ENCODE measurements at places on chromosomes 7 and 10.

DNA sequence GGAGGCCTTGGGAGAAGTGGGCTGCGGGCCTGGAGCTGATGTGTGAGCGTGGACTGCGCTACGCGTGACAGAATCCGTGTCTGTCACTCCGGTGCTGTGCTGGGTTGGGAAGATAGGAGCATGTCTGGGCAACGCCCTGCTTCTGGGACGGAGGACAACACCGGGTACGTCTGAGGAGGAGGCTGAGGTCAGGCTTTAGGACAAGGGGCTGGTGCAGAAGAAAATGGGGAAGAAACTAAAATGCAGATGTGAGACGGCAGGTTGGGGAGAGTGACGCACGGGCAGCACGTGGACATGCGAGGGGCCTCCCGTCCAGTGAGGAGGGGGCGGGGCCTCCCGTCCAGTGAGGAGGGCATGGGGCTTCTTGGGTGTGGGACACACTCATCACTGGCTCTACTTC, 207.4 kb downstream of the DNAJB6 start:
- no peak for DNase-seq

- DNase-seq, result no peak
Measured at GRCh38 chr10:74049955-74050354, 52.0 kb downstream of the VCL start.

GRCh38 chr10:108141064-108141463, 976.6 kb upstream of the SORCS1 start:
- no peak for DNase-seq

GRCh38 chr7:113144817-113145216, 26.5 kb upstream of the SMIM30 start:
- DNase-seq, result no peak

- no peak for DNase-seq
Measured at GRCh38 chr7:41917-42565, 150.3 kb upstream of the FAM20C start.

GRCh38 chr7:150406567-150407421, 27.7 kb downstream of the ZNF775 start:
- DNase-seq, result peak; percentile 67

DNA sequence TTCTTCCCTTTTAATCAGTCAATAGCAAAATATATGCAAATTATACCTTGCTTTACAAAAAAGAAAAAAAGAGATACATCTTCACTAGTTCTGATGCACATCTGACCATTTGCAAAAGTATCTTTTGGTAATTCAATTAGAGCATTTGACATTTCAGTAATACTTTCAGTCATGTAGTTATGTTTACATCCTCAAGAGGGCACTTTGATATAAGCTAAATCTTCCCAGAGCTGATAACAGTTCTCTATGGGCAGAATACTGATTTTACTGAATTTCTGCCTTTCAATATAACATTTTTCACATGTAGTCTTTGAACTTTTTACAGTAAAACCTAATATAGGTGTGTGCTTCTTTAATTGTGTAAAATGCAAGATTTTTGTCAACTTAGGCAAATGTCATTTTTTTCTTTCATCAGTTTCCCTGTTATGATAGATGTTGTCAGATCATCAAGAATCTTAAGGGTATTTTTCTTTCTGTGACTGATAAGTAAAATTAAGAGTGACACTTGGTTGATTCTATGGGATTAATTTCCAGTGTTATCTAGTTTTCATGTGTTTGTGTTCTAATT, 703.5 kb upstream of the SEMA3D start:
- peak; percentile 39 for DNase-seq

DNA sequence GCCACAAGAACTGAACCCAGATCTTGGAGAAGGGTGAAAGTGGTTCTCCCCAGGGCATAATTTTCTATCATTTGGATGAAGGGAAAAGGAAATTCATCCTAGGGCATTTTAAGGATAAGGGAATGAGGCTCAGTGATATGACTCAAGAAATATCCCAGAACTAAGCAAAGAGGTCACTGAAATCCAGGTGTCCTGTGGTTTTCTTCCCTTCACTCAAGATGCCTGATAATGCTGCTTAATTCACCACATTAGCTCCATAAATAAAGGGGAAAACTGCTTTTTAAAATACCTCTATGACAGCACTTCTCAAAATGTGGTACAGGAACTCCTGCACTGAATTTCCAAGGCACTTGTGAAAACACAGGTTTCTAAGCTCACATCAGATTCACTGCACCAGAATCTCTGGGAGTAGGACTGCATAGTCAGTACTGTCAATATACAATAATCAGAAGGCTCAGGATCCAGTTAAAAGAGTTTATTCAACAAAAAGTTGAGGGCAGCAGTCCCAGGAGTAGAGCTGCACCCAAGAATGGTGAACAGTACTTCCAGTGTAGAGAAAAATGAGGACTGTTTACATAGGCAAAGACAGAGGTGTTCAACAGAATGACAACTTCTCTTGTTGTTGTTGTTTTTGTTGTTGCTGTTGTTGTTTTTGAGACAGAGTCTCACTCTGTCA, 2.9 kb downstream of the IFIT3 start:
- DNase-seq, result no peak

DNA sequence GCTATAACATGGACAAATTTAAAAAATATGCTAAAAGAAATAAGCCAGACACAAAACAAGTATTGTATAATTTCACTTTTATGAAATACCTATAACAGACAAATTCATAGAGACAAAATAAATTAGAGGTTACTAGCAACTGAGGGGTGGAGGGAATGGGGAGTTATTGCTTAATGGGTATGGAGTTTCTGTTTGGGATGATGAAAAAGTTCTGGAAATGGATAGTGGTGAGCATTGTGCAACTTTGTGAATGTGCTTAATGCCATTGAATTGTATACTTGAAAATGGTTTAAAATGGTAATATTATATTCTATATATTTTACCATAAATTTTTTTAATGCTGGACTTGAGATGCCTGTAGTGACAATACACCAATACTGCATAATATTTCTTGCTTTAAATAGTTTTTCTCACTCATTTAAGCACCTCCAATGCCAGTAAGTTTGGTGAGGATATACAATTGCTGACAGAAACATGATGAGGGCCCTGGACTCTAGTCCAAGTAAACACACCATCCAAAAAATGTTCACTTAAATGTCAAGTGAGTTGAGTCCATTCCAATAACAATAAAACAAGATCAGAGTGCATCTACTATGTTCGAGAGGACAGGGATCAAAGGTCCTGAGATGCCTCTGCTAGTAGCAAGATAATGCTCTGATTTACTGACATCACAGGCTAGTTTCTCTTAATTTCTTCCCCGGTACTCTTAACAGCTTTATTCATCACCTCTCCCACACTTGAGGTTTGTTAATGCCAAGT, 71.9 kb downstream of the NT5C2 start:
- DNase-seq, result no peak

GRCh38 chr10:14507176-14507575, 176.5 kb upstream of the FRMD4A start:
- peak; percentile 22 for DNase-seq

- peak; percentile 59 for DNase-seq
Measured at GRCh38 chr7:12431886-12432556, 28.4 kb upstream of the VWDE start.

- DNase-seq, result no peak
Measured at GRCh38 chr7:56125831-56126230, 9.6 kb upstream of the NUPR2 start.

DNA sequence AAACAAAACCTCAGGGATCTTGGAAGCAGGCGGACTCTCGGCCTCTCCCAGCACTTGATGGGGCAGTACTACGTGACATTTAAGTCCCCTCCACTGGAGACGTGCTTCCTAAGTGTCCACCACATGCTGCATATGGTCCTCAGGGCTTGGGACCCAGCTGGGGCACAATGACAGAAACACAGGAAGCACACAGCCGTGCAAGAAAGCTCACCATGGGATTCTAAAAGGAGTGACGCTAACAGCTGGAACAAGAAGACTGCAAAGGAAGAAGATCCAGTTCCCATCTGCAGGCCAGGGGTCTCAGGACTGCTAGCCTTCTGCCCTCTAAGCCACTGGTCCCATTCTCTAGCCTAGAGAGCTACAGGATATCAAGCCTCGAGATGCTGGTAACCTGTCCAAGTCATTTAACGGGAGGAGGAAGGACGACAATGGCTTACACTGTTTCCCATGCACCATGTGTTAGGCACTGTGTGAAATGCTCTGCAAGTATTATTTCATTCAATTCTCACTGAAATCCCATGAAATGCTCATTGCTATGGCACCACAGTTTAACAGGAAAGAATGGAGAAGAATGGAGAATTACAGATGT, 61.1 kb downstream of the KCNMA1 start:
- no peak for DNase-seq

- DNase-seq, result peak; percentile 70
Measured at GRCh38 chr7:11376529-11376928, 402.9 kb downstream of the PHF14 start.

- no peak for DNase-seq
Measured at GRCh38 chr10:45058992-45059561, 58.4 kb downstream of the ZNF22 start.

DNA sequence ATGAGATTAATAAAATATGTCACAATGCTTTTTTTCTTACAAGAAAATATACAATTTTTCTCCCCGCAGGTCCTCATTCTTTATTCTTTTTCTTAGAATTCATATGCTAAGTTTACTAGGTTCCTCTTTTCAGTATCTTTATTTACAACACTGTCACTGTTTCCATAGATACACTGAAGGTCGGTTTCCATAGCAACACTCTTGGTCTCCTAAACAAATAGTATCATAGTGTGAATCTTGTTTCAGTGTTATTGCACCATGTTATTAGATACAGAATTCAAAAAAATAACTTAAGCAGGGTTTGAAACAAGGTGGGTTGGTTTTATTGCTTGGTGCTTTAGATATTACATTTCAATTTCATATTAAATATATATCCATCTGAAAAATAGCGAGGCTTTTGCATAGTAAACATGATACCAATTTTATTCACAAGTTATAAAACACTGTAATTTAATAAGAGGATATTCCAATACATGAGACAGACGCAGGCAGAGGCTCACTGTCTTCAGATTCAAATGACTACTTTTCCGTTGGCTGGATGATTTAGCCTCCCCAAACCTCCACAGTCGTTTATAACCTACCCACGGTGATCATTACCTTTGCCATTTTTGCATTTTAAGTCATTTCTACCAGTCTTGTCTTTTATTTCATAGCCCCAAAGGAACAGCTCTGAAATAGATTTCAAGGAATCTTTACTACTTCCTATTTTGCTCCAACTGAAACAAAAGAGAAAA, 88.9 kb upstream of the KLF6 start:
- peak; percentile 82 for DNase-seq

GRCh38 chr7:1846331-1847065, 176.4 kb downstream of the ELFN1 start:
- DNase-seq, result no peak

DNA sequence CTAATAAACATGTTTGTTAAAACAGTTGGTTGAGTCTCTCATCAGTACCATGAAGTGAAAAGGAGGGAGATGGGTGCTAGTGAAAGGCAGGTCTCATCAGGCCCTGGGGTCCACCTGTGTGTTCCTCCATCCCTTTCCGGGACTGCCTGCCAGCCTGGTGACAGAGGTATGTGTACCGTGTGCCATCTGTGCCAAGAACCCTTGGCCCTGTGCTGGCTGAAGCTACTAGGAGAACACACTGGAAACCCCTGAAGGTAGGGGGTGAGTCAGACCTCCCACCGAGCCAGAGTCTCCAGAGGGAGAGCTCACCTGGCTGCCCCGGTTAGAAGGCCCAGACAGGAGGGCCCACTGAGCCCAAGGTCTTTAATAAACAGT, 2.3 kb downstream of the DDIT4 start:
- peak; percentile 81 for DNase-seq

DNA sequence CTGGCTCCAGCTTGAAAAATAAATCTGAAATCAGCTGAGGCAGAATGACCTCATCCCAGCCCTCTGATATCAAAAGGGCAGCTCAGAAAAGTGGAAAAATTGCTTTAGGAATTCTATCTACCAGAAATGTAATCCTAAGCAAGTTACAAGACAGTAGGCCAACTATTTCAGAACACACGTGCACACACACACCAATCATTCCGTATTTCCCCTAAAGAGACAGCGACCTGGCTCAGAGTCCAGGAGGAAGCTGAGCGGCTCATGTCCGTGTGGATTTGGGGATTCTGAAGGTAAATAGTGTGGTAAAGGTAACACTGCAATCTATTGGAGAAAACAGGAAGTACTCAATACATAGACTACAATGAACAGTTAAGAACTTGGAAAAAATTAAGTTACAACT, 288.2 kb downstream of the CALN1 start:
- no peak for DNase-seq

- DNase-seq, result no peak
Measured at GRCh38 chr7:135840591-135840990, 92.0 kb upstream of the FAM180A start.

- no peak for DNase-seq
Measured at GRCh38 chr10:44316922-44317215, 68.0 kb downstream of the CXCL12 start.

DNA sequence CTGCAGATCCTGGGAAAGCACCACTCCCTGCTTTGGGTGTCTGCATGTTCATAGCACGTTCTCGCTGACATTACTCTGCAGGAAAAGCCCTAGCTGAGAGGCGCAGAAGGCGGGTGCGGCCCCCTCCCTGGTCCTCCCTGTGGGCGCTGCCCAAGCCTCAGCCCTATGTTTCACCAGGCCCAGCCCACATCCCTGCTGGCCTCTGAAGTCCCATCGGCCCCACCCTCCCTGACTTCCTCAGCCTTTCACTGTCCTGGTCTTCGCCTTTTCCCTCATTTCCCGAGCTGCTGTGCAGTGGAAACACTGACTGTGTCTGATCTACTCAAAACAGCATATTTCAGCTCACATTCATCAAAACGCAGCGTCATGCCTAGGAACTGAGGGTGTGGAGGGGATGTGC, 36.3 kb upstream of the DIP2C start:
- no peak for DNase-seq

DNA sequence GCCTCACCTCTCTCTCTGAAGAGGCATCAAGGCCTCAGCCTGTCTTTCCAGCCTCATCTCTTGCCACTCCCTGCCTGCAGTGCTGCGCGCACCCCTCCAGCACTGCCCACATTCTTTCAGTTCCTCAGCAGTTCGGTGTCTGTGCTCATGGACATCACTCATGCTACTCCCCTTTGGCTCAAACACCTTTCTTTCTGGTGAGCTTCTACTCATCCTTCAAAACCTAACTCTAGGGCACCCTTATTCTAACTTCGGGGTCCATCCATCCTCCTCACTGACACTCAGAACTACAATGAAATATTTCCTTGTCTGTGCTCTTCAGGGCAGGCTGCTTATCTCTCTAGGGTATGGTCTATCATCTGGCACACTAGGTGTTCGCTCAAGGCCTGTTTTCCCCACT, 169.9 kb upstream of the BMPER start:
- no peak for DNase-seq

DNA sequence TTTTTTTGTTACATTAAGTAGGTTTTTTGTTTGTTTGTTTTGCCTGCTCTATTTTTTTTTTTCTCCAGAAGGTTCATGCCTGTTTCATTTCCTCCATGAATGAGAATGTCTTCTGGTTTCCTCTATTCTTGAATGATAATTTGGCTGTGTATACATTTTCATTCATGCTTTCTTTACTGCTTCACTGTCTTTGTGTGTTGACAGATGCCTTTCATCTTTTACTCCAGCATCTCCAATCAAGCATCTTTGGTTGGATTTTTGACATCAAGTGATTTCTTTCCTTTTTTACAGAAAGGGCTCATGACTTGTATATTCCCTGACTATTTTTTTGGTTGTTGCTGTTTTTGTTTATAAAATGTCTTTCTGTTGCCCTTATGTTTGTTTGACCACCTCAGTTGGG, 156.5 kb downstream of the MDFIC start:
- no peak for DNase-seq

Measured in kidney tubule cell (primary cell).